ENCODE measurements at places on chromosomes 2 and 18.

GRCh38 chr2:216620786-216621185 is 12.4 kb upstream of the IGFBP2 start:
- DNase-seq, result no peak

DNA sequence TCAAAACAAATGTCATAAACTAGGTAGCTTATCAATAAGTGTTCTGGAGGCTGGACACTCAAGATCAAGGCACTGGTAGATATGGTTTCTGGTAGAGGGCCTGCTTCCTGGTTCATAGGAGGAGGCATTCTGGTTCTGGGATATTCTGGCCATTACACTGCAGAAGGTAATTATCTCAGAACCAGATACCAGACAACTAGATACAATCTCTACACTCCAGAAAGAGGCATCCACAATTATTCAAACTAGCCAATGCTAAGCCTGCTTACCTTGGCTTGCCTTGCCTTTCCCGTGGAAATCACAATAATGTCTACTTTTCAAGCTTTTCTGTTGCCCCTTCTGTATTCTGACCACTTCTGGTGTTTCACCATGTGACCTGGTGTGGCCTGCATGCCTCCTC is 785.2 kb upstream of the GYPC start:
- no peak for DNase-seq

- DNase-seq, result peak; percentile 47
Measured at GRCh38 chr2:38535744-38536506, 66.8 kb downstream of the HNRNPLL start.

DNA sequence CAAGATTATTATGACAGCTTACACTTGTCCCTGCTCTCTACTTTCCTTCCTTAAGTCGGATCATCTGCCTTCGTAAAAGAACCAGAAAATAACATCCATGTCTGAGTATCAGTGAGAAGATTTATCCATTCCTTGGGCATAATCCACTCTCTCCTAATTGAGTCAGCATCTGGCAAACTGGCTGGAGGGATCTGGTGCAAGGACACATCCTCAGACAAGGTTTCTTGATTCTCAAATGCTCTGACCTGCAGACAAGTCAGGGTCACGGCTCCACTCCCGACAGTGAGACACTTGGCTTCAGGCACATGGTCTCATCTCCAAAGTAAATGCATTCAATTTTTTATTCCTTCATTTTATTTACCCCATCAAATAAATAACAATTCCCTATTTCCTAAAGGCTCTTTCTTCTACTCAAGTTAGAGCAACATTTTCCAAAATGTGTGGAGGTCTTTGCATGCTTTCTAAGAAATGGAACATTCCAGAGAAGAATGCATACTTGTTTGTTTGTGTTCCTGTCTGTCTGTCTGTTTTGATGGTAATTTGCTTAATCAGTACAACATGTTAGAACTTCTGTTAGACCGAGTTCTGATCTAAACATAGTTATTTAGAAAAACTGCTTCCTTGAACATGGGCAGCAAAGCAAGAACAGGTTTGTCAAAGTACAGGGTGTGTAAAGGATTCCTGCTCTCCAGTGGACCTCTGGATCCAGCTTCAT is 246.9 kb downstream of the IRS1 start:
- DNase-seq, result no peak

DNA sequence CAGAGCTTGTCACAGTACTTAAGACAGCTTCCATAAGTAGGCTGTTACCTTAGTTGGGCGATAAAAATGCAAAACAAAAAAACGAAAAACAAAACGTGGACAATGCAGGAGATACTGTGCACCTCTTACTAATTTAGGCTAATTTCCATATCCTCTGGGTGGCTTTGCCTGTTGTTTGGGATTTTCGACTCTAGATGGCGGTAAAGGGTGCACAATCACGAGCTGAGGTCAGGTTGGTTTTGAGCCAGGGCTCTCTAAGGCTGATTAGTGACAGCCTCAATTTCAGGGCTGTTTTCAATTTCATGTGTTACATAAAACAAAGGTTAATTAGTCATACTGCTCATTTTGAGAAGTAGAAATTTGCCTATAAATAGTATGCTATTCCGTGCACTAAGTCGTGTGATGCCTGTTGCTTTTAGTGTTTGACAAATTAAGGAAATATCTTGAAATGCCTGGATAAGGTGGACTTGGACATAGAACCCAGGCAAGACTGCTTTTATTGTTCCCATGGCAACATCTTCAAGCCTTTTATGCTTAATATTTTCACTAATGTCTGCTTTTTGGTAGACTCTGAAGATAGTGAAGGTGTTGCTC is 493.1 kb downstream of the SOCS6 start:
- DNase-seq, result peak; percentile 14

GRCh38 chr2:8030573-8031303 is 651.1 kb upstream of the ID2 start:
- no peak for DNase-seq

- DNase-seq, result no peak
Measured at GRCh38 chr2:207244971-207245925, 79.5 kb upstream of the KLF7 start.

DNA sequence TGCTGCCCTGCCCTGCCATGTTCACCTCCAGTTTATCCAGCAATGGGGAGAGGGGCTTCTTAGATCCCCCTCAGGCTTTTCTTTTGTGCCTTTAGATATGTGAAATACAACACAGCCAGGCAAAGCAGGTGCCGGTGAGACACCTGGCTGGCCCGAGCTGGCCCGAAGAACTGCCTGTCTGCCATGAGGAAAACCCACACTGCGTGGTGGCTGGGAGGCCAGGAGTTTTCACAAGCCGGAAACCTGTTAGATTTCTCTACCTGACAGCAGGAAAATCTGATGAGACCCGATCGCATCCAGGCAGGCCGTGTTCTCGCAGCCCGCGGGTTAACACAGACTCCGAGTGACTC is 5.7 kb upstream of the GAL3ST2 start:
- no peak for DNase-seq

- no peak for DNase-seq
Measured at GRCh38 chr2:15646661-15647060, 55.0 kb downstream of the DDX1 start.

DNA sequence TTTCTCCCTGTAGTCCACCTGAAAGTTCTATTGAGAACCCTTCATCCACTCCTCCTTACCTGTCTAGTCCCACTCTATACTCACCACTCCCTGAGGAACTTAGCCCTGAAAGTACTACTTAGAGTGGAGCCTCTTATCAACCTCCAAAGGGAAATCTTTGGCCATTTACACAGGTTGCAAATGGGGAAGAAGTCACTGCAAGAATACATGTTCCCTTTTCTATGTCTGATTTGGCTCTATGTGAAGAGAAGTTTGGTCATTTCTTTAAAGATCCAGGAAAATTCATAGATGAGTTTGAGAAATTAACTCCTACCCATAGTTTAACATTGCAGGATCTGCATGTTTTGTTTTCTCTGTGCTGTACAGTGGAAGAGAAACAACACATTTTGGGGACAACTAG is 22.9 kb upstream of the MGAT4A start:
- no peak for DNase-seq

DNA sequence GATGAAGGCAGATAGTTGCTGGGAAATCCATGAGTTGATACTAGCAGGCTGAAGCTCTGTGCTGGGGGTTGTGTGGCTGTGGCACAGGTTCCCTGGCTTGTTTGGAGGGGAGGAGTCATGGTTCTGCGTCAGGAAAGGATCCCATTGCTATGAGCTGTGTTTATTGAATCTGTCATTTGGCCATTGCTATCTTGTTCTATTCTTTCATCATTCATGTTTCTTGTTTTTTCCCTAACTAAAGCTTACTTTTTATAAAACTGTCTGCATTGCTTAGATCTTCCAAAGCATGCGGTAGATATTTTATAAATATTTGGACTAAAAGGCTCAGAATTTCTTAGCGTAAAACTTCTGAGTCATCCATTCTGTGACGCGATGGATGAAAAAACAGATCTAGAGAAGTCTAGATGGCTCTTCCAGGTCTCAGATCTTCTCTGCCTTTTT is 335.3 kb downstream of the PTPRM start:
- no peak for DNase-seq

DNA sequence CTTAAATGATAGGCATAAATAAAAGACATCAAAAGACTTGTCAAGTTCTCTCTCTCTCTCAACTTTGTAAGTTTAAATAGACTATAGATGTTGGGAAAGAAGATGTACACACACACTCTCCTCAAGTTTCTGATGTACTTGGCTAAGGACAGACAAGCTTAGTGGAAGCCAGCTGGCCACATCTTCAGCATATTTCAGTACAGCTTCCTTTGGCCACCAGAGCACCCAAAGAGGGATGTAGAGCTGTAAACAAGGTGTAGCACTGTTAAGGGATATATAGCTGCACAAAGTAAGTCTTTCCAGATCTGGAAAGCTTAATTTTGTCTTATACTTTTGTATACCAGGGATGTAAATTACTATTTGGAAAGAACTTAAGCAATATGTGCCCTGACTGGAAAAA is 64.3 kb upstream of the MSTN start:
- no peak for DNase-seq

- DNase-seq, result no peak
Measured at GRCh38 chr2:240013343-240013742, 11.8 kb downstream of the NDUFA10 start.

DNA sequence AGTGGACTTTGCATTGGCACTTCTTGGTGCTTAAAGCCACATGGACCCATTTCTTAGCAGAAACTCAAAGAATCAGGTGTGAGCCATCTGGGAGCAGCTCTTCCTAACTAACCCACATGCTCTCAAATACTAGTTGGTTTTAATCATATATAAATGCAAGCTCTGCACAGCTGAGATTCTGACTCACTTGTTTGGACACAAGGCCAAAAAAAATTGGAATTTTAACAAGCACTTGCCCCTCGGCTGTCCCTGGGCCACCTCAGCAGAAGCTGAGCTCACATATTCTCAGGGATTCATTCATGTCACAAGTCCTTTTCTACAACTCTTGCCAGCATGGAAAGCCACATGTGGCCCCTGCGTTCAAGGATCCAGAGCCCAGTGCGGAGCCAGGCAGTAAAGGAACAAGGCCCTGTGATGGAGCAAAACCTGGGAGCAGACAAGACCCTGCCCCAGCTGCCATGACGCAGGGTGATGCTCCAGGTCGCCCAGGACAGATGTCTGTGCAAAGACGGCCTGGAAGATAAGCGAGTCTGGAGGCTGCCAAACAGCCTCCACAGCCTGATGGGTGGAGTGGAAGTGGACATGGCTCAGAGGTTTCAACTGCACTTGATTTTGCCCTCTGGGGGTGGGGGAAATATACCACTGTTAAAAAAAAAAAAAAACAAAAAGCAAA is 266.5 kb downstream of the EIPR1 start:
- no peak for DNase-seq

- no peak for DNase-seq
Measured at GRCh38 chr2:144310484-144310883, 209.4 kb downstream of the ZEB2 start.

DNA sequence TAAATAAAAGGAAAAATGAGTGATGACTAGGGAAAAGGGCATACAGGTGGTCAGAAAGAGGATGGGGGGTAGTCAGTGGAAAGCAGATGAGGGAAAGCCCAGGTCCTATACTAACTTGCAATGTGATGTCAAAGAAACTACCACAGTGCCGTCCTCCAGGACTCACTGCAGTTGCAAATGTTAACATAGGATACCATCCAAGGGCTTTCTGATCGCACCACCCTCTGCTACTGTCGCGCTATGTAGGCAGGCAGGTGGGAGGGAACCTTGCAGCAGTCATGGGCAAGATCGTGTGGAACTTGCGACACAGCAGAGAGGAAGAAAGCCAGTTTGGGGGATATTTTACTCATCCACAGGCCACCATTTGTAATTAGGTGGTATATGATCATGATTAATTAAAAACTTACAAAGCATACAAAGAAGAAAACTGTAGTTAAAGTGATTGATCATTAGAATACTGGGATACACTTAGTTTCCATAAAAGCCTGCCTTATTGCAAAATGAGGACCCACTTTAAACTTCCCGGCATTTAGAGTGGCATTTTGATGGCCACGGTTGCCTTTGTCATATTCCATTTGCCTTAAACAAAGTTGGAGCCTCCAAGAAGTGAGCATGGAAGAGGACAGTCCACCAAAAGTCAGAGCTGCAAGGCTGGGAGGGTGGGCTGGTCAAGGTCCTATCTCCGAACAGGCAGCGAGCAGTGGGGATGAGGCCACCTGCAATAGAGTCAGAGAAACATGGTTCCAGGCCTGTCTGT is 8.5 kb upstream of the ROCK2 start:
- no peak for DNase-seq

- no peak for DNase-seq
Measured at GRCh38 chr2:71578767-71579342, 125.5 kb downstream of the DYSF start.

- DNase-seq, result no peak
Measured at GRCh38 chr2:226031647-226032501, 632.4 kb downstream of the NYAP2 start.

- DNase-seq, result no peak
Measured at GRCh38 chr2:43375746-43376522, 149.5 kb upstream of the ZFP36L2 start.

DNA sequence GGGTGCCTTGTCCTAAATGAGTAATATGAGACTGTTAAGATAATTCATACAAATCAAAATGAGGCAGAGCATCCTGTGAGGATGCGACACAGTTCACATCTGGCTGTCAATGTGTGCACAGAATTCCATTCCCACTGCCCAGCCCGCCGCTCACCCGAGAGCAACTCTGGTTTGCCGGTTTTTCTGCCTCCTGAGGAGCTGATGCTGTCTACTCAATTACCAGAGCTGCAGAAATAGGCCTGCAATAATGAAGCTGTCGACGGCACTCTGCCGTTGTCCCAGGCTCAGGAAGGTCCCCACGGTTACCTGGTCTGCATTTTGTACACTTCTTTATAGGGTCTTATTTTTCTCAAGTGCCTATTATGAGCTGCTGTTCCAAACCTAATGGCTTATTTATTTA is 55.7 kb upstream of the LYPD1 start:
- DNase-seq, result no peak

GRCh38 chr2:152432206-152432653 is 97.3 kb downstream of the FMNL2 start:
- peak; percentile 38 for DNase-seq

DNA sequence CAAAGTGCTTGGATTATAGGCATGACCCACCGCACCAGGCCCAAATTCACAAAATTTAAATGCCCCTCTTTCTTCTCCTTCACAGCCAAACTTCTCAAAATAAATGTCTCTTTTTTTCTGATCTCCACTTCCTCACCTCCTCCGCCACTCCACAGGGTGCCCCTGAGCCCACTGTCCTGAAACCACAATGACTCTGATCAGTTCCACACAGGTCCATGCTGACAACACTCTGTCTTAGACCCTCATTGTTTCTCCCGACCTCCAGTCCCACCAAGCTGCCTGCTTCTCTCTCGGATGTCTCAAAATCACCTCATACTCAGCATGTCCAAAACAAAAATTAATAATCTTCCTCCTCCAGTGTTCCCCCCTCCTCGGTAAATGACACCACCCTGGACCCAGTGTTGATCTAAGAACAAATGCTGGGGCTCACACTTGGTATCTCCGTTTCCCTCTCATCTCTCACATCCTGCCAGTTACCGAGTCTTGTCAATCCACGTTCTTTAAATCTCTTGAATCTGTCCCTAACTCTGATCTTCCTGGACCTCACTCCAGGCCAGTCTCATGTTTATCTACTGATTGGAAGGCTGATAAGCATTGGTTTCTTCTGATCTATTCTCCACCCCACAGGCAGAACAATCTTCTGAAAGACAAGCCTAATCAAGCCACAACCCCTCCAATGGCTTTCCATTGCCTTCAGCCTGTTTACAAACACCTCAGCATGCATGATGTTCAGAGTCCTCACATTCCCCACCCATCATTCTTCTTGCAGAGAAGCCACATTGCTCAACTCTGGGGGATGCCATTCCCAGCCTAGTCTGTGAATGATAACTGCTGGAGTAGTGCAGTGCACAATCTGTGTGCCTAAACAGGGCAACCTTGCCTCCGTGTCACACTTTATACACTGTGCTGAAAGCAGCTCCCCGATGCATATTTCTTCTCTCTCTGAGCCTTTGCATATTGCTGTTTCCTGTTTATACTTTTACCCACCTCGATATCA is 12.4 kb upstream of the ANKRD44 start:
- DNase-seq, result no peak
